Mammary epithelial cell (primary cell): ENCODE measurements at places on chromosomes 1 and 21. TPM values are rescaled to one million over a fixed set of nuclear protein-coding genes. Genes with fewer than 3 reads are reported as not detected.

HSD11B1 gene
- polyA plus RNA-seq = 0.65 TPM

LCK gene
- 0.23 TPM for polyA plus RNA-seq

DNA sequence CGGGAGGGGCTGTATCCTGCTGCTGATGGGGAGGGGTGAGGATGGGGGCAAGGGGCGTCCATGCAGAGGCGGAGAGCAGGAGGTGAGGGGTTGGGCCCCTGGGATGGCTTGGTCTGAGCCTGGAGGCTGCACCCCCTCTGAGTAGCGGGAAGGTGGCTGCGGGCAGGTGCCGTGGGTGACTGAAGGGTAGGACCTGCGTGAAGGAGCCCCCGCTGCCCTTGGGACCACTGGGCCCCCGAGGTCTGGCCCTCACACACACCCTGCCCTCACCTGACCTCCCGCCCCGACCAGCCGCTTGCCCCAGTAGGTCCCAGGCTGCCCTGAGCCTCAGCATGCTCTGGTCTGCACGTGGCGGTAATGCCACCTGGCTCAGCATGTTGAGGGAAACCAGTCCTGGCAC, 12.8 kb upstream of the SKI start:
- no peak for DNase-seq

SPRR2G gene
- polyA plus RNA-seq = not detected

DNA sequence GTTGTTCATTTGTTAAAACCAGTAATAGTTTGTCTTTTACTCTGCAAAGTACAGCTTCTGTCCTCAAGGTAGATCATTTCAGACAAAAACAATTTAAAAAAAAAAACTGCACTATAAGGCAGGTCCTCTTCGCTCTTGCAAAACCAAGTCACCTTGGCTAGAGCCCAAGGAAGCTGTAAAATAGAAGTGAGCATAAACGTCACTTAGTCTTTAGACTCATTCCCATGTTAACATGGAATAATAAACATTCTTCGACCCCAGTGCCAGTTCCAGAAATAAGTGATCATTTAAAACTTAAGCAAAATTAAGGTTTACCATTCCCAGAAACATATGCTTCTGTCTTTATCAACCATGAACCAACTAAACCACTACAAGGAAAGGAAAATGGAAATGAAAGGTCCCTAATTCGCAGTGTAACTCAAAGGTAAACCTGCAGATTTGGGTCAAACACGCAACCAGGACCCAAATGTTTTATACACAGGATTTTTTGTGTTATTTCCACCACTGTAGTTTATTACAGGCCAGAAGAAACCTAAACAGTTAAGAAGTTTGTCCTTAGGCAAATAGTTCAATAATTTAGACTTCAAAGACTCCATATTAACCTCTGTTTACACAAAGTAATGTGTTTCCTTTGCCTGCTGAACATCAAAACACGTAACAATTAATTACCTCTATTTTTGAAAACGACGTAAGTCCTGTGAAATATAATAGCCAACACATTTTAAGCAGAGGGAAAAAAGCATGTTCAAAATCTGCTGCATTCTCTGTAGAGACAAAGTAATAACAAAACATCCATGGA, 54.6 kb downstream of the TGFBR3 start:
- no peak for DNase-seq

GRCh38 chr21:46559291-46559983, 45.4 kb downstream of the S100B start:
- no peak for DNase-seq

DNA sequence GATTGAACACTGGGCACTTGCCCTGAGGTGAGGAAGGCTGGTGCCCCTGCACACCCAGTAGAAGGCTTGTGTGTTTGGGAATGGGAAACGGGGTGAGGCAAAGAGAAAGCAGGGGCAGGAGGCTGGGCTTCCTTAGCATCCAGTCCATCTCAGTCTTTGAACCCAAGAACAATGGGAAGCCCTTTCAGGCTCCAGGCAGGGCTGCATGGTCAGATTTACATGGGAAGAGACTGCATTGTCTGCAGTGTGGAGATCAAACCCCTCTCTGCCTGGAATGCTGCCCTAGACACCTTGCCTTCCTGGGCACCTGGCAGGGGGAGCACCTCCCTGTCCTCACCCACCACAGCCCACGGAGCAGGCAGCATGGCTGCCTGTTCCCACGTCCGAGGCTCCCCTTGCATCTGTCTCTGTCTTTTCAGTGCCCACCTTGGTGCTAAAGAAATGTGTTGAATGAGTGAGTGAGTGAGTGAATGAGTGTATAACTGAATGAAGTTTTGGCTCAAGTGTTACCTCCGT, 268.5 kb downstream of the GRIK3 start:
- no peak for DNase-seq

DNA sequence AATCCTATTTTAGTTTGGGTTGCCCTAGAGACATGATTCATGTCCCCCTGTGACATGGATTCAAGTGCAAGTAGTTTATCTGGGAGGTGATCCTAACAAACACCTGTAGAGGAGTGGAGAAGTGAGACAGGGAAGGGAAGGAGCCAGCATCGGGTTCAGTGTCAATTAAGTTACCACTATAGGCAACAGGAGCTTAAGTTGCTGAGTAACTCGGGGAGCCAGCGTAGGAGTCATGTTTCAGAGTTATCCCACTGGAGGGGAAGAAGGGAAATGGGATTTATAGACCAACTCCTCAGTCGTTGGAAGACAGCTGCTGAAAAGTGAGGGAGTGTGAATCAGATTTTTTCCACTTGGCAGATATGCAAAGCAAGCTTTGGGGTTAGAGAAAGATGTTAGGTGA, 54.9 kb downstream of the SLC30A7 start:
- no peak for DNase-seq

DNA sequence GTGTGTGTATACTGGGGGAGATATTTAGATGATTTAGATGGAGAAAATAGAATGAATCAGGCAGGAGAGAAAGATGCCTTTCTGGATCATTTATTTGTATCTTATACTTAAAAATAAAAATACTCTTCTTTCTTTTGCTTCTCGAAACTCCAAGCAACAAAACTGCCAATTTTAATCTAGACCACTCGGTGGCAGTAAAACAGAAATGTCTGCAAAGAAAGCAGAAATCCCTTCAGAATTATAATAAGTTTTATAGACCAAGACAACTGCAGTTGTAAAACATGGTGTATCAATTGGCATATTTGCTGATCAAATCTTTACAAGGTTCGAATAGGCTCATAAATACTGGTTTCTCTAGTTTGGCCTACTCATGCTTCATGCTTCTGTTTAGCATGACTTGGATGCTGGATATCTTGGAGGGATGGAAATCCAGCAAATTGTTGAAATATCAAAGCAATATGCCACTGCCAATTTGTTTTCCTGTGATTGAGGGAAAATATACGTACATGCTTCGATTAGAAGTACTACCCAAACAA, 15.1 kb upstream of the C1orf87 start:
- no peak for DNase-seq

GRCh38 chr1:172275478-172275877, 145.0 kb upstream of the C1orf105 start:
- DNase-seq = no peak

DNA sequence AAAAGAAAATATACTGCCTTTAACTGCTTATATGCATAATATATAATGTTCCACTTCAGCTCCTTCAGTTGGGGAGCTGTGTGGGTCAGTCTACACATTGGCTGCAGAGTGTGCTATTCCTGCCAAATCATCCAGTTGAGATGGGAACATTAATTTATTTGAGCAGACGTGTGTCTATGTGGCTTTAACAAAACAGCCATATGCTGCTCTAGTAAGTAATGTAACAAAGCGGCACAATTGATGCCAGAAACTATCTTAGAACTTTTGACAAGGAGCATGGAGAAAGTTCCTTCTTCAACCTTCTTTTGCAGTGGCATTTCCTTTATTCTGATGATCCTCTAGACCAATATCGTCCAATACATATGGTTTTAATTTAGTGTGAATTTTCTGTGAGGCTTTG, 285.9 kb upstream of the C1orf87 start:
- DNase-seq = no peak

DNA sequence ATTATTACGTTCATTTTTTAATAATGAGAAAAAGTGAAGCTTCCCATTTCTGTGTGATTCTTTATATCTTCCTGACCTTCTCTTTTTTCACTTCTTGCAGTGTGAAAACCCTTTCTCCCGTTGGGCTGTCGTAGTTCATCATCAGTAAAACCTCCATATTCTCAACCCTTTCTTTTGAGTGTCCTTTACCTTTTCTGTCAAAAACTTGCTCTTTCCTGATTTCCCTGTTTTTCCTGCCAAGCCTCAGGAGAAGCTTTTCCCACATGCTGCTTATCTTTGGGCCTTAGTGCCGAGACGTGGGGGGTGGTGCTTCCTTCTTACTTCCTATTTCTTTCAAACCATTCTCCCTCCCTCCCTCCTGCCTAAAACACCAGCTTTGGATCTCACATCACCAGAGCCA, 46.1 kb downstream of the UCK2 start:
- DNase-seq = no peak

- no peak for DNase-seq
Measured at GRCh38 chr1:6177681-6178380, 2.3 kb downstream of the CHD5 start.

NBPF9 gene
- 11.4 TPM for polyA plus RNA-seq

- peak; percentile 37 for DNase-seq
Measured at GRCh38 chr1:223109581-223110026, 33.4 kb downstream of the TLR5 start.

GRCh38 chr1:228801068-228801467, 65.8 kb downstream of the RHOU start:
- no peak for DNase-seq

CHRM3 gene
- 0.12 TPM for polyA plus RNA-seq

CNR2 gene
- polyA plus RNA-seq = not detected

RBP7 gene
- polyA plus RNA-seq = 0.48 TPM

DNA sequence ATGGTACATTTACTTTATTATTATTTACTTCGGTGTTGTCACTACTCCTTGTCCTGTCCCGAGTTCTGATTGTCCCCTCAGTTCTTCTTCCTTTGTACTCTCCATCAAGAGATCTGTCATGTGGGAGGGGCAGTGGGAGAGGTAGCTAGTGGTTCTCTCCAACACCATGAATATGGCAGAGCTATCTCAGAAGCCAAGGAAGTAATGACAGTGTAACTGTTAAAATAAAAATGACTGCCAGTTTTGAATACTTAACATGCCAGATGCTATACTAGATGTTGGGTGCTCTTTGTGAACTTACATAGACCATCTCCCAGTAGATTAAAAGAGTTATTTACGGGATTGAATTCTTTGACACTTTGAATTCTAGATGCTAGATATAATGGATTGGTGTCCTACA, 28.6 kb downstream of the IVNS1ABP start:
- DNase-seq = no peak

DNA sequence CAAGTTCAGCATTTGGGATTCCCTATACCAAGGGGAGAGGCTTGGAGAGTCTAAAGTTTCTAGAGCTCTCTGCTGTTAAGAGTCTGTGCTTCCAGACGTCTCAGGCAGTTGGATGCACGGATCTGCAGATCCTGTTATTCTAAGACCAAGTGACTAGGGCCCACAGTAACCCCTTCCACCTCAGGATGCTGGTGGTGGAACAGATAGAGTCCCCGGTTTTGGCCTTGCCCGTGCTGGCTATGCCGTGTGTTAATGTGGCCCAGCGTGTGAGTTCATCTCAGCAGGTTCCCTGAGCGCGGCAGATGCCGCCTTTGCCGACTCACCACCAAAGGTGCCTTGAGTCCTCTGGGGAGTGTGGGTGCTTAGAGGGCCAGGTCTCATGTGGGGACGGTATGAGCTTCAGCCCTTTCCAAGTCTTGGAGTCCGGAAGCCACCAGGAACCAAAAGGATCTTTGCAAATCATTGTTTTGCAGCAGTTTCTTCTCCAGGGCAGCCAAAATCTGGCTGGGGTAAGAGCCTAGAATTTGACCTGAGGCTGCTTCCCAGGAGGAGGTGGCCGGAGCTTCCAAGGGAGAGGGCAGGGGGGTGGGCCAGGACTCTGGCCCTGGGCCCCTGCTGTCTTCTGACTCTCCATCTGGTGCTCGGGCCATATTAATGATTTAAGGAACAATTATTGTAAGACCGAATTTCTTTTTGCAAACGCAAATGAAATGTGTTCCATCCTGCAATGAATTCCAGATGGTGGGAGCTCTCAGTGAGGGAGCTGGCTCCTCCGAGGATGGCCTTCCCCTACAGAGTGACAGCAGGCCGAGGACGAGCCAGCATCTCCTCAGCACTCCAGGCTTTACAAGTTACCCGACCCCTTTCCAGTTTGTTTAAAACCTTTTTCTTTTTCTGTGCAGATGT, 205.7 kb downstream of the FOXD2 start:
- no peak for DNase-seq

GRCh38 chr1:244318078-244318477, 133.6 kb downstream of the ADSS2 start:
- no peak for DNase-seq

LAX1 gene
- polyA plus RNA-seq = 0.01 TPM

GRCh38 chr1:186220911-186221310, 154.1 kb downstream of the TPR start:
- no peak for DNase-seq

KDM5B gene
- polyA plus RNA-seq = 36.7 TPM

GRCh38 chr1:113073479-113073950, 517 bp downstream of the LRIG2 start:
- no peak for DNase-seq

DNA sequence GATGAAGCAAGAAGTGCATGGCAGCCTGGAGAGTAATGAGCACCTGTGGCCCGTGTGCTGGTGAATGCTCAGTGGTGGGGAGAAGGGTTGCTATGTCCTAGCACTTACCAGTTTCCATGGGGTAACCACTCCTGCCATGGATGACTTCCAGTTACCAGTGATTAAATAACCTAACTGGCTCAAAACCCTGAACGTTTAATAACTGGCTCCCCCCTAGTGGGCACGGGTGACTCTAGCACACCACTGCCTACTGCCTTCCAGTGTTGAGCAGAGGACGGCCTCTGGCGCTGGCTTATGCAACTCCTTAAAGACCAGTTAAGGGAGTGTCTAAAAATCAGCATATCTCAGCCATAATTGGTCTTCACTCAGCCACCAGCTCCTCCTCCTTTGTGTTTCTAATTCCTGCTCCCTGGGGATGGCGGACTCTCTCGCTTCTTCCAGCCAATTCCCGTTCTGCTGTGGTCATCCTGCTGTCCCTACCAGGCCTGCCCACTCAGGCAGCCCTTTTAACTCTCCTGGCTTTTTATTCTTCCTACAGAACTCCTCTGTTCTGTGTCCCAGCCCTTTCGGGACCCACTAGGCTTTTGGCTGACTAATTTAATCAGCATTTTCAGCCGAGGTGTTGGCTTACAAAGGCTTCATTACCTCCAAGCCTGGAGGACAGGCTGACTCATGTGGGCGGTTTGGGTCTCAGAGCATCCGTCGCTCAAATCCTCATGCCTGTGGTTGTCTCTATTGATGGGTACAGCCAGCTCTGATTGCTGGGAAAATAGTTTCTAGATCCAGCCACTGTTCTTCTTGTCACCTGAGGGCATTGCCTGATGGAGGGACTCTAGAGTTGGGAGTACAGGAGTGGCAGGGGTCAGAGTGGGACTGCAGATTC, 332.4 kb downstream of the CAMTA1 start:
- DNase-seq = peak; percentile 87
